ENCODE measurements at places on chromosomes 16 and 17. TPM values are rescaled to one million over a fixed set of nuclear protein-coding genes. Genes with fewer than 3 reads are reported as not detected.

KRTAP3-2 gene
- total RNA-seq = not detected

SHPK gene
- 2.9 TPM for total RNA-seq

CTRB2 gene
- total RNA-seq = not detected

KRT25 gene
- not detected for total RNA-seq

MTSS2 gene
- total RNA-seq = 13.6 TPM

SLC4A1 gene
- total RNA-seq = not detected

AP1G1 gene
- total RNA-seq = 20.9 TPM

CDH5 gene
- 1.8 TPM for total RNA-seq

KRT20 gene
- total RNA-seq = not detected

KRT40 gene
- total RNA-seq = not detected

AGRP gene
- not detected for total RNA-seq

FBXW10B gene
- not detected for total RNA-seq

All from MG63 (cell line).